Sigmoid colon (tissue), 7 donors: ENCODE measurements at places on chromosomes 12 and 14. TPM values are rescaled to one million over a fixed set of nuclear protein-coding genes. Genes with fewer than 3 reads are reported as not detected.
A peak's percentile ranks its signal among the peaks of the same experiment; 100 is the strongest.

DPY19L2 gene
- 13.5 TPM for total RNA-seq

DNA sequence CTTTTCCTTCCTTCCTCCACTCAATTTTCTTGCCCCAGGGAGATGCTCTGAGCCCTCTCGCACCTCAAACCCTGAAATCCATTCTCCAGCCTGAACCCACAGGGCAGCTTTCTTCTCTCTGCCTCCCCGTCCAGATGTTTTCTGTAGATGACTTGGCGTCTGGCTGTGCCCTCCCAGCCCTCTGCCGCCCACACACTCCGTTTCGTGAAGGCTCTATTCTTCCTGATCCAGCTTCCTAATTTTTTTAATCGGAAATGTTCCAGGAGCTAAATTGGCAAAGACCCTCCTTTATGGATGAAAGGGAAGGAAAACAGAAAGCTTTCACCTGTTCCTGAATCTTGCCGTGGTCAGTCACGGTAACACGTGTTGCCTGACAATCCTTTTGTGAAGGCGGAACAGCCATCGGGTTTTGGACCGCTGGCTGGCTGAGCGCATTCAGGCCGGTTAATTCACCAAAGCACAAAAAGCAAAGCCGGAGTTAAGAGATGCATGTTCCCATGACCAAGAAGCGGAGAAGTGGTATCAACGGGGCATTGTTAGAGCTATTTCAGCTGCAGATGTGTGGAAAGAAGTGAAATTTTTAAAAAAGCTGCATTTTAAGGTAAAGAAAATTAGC is 70.2 kb upstream of the FBRSL1 start:
- no peak overlapping the region for H3K4me3 ChIP-seq
- no peaks in the 10 kb centered on the region for H3K36me3 ChIP-seq
- DNase-seq, result no peak
- H3K27ac ChIP-seq, result no peak overlapping the region

DNA sequence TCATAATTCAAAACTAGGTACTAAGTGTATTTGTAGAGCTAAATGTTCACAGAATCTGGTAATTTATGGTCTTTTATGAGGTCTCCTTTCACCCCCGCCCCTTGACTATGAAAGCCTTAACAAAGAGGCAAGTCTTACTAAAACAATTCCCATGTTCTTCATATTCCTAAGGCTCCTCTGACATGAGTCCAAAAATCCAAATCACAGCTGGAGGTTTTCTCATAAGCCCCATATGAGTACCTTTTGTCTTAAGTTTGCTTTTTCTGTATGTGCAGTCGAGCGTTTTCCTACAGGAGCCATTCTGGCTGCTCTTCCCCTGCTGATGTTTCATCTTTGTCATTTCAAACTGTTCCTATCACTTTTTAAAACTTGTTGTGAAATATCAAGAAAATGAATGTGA is 55.2 kb downstream of the SIX1 start:
- H3K27ac ChIP-seq, result no peak overlapping the region
- H3K4me3 ChIP-seq, result no peak overlapping the region
- H3K36me3 ChIP-seq, result no peaks in the 10 kb centered on the region
- DNase-seq, result no peak
- H3K27me3 ChIP-seq, result no peaks in the 10 kb centered on the region
- peaks cover 3% of the 10 kb centered on the region for H3K4me1 ChIP-seq

ARID2 gene
- 42.4 TPM for total RNA-seq

ANKRD33 gene
- total RNA-seq, result not detected

GRCh38 chr14:93105362-93105761 is 10.4 kb downstream of the ITPK1 start:
- H3K4me3 ChIP-seq, result no peak overlapping the region
- peaks cover 52% of the 10 kb centered on the region for H3K4me1 ChIP-seq
- peak overlapping the region; percentile 33 for H3K27ac ChIP-seq
- no peak for DNase-seq

PTGDR gene
- total RNA-seq, result 0.66 TPM

GRCh38 chr12:93737457-93738198 is 60.5 kb downstream of the CRADD start:
- H3K27me3 ChIP-seq, result no peaks in the 10 kb centered on the region
- no peaks in the 10 kb centered on the region for H3K36me3 ChIP-seq
- DNase-seq, result peak; percentile 84
- peak overlapping the region; percentile 30 for H3K4me3 ChIP-seq

DNA sequence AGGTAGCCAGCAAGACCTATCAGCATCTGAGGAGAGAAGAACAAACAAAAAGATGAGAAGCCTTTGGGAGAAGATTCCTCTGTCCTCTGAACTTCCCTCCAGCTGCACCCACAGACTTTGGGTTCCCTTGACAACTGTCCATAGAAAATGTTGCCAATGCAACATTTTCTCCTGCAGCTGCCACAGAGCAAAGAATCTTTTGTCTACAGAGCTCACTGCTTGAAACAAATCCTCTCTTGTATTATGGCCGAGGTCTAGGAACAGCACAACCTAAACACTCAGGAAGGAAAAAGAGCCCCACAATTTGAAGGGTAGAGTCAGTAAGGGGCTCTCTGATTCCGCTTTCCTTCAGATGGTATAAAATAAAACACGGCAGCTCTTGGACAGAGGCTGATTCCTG is 14.3 kb downstream of the POMT2 start:
- peak overlapping the region; percentile 58 for H3K27ac ChIP-seq
- H3K4me3 ChIP-seq, result no peak overlapping the region
- H3K4me1 ChIP-seq, result peaks cover 47% of the 10 kb centered on the region
- peaks cover 8% of the 10 kb centered on the region for H3K36me3 ChIP-seq
- no peak for DNase-seq
- no peaks in the 10 kb centered on the region for H3K27me3 ChIP-seq

DNA sequence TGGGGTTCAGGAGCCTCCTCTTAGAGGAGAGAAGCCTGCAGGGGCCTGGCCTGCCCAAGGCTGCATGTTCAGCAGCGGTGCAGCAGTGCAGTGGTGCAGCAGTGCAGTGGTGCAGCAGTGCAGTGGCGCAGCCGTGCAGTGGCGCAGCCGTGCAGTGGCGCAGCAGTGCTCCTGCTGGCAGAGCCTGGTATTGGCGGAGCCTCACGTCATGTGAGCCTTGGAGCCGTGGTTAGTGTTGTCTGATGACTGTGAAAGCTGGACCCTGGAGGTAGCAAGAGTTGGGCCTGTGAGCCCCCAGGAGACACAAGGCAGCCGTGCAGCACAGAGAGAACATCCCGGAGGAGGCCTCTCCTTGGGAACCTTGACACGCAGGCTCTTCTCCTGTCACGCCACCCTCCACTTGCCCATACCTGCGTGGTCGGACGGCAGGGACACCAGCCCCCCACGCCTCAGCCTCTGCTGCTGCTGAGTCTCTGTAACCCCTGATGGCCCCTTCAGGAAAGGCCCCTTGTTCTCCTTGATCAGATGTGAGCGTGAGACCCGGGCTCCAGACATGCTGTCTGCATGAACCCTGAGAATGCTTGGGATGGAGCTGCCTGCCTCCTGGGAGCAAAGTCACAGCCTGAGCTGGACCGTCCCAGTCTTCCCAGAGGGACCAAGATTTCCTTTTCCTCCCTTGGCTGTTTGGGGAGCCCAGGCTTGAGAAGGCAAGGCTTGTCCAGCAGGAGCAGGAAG is 193.7 kb downstream of the KIF26A start:
- no peaks in the 10 kb centered on the region for H3K36me3 ChIP-seq
- H3K27ac ChIP-seq, result no peak overlapping the region
- no peaks in the 10 kb centered on the region for H3K4me1 ChIP-seq
- H3K27me3 ChIP-seq, result no peaks in the 10 kb centered on the region
- DNase-seq, result no peak

COX8C gene
- not detected for total RNA-seq

- peaks cover 4% of the 10 kb centered on the region for H3K4me1 ChIP-seq
- H3K27ac ChIP-seq, result no peak overlapping the region
- no peaks in the 10 kb centered on the region for H3K36me3 ChIP-seq
- H3K4me3 ChIP-seq, result no peak overlapping the region
- no peaks in the 10 kb centered on the region for H3K27me3 ChIP-seq
These were observed 319.2 kb downstream of the BCL11B start for GRCh38 chr14:98952593-98953350.
